ENCODE measurements at places on chromosomes 1 and 21.

- DNase-seq = no peak
Measured at GRCh38 chr1:209807509-209807908, 1.6 kb upstream of the IRF6 start.

DNA sequence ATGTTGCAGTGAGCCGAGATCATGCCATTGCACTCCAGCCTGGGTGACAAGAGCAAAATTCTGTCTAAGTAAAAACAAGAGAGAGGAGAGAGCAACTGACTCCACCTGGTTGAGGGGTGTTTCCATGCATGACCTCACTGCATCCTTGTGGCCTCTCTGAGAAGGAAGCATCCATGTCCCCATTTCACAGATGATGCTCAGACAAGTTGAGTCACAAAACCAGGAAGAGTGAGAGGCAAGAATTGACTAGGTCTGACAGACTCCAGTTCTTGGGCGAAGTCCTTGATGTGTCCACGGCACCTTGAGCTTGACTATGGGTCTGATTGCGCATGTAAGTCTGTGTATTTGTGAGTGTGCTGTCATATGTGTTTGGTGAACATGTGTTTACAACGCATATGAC, 105.8 kb downstream of the LACTBL1 start:
- no peak for DNase-seq

GRCh38 chr1:1550591-1551432, 10.4 kb upstream of the TMEM240 start:
- DNase-seq = no peak

GRCh38 chr1:165576536-165576935, 32.7 kb downstream of the LRRC52 start:
- no peak for DNase-seq

GRCh38 chr1:229621663-229622062, 4.3 kb downstream of the TAF5L start:
- DNase-seq = no peak

- DNase-seq = peak; percentile 80
Measured at GRCh38 chr1:206658264-206658980, 23.1 kb downstream of the DYRK3 start.

DNA sequence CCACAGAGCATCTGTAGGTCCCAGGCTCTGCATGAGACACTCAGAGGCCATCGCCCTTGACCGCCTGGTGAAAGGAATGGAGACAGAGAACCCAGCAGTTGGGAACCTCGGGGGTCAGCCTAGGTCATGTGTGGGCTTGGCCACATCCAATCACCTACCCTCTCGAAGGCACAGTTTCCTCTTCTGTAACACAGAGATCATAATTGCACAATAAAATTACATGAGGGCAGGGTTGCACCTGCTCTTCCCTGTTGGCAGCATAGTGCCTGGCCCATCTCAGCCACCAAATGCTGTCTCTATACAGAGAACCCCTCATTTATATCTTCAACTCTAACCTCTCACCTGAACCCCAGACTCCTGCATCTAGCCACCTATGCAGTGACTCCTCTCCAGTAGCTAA, 418.1 kb upstream of the VAMP3 start:
- no peak for DNase-seq

- no peak for DNase-seq
Measured at GRCh38 chr1:58702261-58703141, 2.6 kb upstream of the MYSM1 start.

GRCh38 chr1:224116131-224116530, 2.2 kb downstream of the FBXO28 start:
- no peak for DNase-seq

DNA sequence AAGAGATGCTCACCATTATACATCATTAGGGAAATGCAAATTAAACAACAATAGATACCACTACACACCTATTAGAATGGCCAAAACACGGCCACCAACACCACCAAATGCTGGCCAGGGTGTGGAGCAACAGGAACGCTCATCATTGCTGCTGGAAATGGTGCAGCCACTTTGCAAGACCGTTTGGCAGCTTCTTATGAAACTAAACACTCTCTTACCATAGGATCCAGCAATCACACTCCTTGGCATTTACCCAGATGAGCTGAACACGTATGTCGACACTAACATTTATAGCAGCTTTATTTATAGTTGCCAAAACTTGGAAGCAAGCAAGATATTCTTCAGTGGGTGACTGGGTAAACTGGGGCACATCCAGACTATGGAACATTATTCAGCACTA, 28.9 kb upstream of the ADARB1 start:
- no peak for DNase-seq

DNA sequence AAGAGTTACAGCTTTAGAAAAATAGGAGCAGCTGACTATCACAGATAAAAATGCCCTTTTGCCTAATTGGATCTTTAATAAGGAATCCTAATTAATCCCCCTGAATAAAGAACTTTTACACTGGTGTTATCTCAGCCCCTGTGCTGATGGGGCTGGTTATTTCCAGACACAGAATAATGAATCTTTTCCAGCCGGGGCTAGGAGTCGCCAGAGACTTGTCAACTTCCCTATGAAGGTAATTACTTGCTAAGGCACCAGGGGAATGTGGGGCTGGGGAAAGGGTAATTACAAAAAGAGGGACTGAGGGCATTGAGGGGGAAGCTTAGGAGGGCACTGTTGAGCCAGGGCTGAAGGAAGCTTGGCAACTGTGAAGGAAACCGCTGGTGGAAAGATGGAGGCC, 34.5 kb downstream of the HMGB4 start:
- DNase-seq = no peak

DNA sequence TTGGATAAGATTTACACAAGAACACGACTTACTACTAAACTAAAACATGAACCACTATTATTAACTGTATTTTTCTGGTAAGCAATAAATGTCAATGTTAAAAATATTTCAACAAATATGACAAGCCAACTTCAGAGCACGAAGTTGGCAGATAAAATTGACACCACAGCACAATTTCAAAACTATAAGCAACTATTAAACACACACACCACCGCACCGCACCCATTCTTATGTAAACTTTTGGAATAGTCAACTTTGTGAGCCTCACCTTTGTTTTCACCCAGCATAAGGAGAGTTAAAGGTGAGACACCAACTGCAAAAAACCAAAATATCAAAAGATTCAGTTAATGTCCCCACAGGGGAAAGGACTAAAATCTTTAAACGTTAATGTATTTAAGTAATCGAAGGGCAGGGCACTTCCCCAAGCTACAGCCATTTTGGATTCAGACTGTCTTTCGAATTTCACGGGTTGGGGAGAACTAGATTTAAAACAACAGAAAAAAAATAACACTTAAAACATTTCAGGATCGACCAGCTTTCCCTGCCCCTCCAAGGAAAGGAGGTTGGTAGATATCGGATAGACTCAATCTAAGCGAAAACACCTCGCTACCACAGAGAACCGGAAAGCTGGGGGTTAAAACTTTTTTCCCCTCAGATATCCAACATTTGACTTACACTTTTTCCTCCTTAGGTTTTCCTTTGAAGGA, 872 bp downstream of the GPBP1L1 start:
- peak; percentile 5 for DNase-seq

- DNase-seq = peak; percentile 60
Measured at GRCh38 chr1:200483491-200484143, 73.8 kb upstream of the ZNF281 start.

GRCh38 chr1:50659107-50659662, 235.9 kb upstream of the DMRTA2 start:
- no peak for DNase-seq

DNA sequence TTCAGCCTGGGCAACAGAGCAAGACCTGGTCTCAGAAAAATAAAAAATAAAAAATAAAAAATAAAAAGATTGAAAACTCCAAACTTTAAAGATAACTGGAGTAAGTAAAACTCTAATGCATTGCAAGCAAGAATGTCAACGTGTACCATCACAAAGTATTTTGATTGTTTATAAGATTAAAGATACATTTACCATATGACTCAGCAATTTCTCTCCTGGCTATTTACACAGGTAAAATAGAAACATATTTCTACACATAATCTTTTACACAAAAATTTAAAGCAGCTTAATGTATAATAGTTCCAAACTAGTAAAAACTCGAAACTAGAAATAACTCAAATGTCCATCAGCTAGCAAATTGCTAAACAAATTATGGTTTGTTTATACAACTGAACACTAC, 456.1 kb upstream of the RGS18 start:
- no peak for DNase-seq

DNA sequence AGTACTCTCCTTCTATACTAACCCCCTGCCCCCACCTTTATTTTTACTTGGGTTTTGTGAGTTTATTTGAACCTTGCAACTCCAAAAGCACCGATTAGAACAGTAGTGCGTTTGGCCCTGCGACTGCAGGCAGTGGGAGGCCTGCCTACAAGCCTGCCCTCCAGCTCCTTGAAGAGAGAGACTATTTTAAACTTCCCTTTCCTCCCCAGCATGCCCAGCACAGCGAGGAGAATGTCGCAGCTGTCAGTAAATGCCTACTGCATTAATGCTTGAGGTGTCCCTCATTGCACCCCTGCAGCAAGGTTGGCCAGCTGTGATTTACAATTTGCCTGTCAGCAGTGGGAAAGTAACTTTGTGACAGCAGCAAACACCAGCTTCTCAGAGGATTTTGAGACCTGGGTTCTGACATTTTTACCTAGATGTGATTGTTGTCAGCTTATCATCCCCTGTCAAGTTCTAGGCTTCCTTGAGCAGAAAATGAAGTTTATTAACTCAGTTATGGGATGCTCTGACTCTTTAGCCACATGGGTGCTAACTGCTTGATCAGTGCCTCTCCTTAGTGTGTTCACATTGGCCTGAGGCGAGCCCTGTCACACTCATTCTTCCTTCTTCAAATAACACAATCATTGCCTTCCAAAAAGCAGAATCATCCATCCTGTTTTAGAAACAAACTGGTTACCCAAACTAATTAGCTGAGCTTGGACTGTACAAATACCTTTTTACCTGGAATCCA, 170.6 kb downstream of the PDE4B start:
- no peak for DNase-seq

GRCh38 chr1:116544588-116545358, 26.1 kb downstream of the CD58 start:
- DNase-seq = no peak

- DNase-seq = no peak
Measured at GRCh38 chr1:19091196-19091953, 118.7 kb downstream of the UBR4 start.

DNA sequence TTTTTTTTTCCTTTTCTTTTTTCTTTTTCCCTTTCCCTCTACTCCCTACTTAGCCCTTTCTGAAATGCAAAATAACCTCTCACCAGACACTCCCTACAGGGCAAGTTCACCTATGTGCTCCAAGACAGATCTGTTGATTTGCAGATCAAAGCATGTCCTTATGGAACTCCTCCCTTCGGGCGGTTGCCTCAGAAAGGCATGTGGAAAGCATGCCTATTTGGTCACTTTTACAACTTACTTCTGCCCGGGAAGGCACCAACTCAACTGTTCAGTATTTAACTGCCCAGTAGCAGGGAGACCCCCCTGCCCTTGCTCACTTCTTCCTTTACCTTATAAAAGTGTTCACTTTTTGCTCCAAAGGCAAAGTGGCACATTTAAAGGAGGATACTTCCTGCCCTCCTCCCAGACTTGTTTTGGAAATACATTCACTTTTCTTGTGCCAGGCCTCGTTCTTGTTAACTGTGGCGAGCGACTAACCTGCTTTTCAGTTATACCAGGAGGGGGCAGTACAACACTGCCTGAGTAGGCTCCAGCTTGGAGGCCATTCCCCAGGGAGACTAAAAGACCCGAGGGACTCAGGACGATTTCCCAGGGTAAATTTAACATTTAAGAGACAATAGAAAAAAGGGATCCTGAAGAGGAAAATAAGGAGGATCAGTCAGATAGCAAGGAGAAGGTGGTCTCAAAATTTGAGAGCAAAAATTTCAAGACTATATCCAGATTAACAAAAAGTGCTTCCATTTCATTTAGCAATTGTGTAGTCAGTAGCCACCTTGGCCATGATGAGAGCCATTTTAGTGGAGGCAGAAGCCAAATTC, 12.3 kb upstream of the SLAMF7 start:
- DNase-seq = peak; percentile 39
